ENCODE measurements at places on chromosomes 1 and 21.

GRCh38 chr1:3625151-3625907 lies 514 bp downstream of the TPRG1L start:
- DNase-seq: no peak

- no peak for DNase-seq
These were observed 68.1 kb downstream of the EDEM3 start for GRCh38 chr1:184686540-184686939.

- DNase-seq: no peak
These were observed 26.5 kb downstream of the LRRN2 start for GRCh38 chr1:204659056-204659455.

DNA sequence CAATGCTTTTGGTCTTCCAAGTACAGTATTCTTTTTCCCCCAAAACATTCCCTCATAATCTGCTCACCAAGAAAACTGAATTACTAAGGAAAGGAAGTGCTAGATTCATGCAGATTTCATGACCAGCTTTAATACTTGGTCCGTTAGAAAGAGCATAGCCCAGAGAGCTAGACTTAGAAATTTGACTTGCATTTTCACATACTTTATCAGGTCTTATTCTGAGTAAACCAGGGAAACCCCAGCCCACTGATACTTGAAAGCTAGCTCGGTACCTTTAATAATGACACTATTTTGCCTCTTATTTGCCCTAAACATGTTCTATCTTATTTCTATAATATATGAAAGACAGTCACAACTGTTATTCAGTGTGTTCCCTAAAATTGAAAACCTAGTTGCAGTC lies 204.5 kb downstream of the TTLL7 start:
- no peak for DNase-seq

- DNase-seq: no peak
These were observed 21.2 kb downstream of the S100A7 start for GRCh38 chr1:153439273-153439672.

DNA sequence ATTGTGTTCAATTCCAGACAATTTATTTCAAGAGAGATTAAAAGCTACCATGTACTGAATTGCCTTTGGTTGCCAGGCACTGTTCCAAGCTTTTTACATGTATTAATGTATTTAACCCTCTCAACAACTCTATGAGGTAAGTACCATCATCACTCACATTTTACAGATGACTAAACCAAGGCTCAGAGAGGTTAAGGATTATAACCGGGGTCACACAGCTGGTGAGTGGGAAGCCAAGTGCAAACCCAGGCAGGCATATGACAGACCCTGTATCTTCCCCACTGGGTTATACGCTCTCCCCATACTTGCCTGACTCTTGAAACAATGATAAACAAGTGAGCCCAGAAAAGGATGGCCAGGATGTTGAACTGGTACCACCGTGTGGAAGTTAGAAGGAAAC lies 16.5 kb downstream of the PLEKHA6 start:
- DNase-seq: no peak

- DNase-seq: no peak
These were observed 14.0 kb upstream of the CD247 start for GRCh38 chr1:167532375-167532774.

DNA sequence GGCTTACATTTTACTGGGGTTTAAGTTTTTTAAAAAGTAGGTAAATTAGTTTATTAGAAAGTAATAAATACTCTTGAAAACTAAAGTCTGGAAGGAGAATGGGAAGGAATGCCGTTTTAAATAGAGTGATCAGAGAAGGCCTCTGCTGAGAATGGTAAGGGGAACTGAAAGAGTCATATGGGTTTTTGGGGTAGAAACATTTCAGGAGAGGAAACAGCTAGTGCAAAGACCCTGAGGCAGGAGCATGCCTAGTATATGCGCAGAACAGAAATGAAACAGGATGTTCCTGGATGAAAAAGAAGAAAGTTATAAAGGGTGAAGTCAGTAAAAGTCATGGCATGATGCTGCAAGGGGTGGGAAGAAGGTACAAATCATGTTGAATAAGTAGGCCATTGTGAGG lies 38.9 kb downstream of the ZC3H11B start:
- no peak for DNase-seq

DNA sequence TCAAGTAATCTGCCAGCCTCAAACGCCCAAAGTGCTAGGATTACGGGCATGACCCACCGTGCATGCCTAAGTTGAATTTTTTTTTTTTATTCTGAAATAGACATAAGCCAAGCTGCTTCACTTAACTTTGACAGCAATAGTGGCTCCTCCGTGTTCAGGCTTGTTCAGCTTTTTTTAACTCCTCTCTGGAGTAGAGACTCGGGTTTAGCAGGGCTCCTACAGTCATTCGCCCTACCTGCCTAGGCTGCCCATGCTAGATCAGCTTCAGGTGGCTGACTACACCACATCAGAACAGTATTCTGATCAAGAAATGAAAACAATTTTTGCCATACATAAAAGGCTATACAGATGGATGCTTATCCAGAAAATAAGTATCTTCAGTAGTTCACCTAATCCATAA lies 14.7 kb downstream of the ARID4B start:
- no peak for DNase-seq

DNA sequence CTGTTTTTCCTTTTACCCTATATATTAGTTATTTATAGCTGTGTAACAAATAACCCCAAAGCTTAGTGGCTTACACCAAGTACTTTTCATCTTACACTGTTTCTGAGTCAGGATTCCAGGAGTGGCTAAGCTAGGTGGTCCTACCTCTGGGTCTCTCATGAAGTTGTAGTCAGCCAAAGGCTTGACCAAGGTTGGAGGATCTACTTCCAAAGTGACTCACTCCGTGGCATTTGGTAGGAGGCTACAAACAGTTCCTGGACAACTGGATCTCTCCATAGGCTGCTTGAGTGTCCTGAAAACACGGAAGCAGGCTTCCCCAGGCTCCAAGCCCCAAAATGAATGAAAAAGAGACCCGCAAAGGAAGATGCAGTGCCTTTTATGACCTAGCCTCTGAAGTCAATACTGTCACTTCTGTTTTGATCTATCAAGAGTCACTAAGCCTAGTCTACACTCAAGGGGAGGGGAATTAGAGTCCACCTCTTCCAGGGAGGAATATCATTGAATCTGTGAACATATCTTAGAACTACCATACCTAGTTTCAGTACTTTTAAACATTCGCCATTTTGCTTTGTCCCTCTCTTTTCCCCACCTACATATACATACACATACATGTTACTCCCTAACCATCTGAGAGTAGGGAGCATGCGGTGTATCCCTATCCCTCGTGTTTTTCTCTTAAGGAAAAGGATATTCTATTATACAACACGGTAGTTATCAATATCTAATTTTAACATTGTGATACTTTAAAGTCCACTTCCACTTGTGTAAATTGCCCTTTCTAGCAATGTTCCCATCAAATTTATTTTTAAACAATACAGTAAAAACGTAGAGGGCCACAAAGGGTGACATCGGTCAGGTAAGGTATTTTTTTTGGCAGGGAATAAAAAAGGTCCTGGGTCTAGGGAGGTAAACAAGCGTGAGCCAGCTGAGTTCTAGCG lies 67.2 kb downstream of the SLC35A3 start:
- no peak for DNase-seq

DNA sequence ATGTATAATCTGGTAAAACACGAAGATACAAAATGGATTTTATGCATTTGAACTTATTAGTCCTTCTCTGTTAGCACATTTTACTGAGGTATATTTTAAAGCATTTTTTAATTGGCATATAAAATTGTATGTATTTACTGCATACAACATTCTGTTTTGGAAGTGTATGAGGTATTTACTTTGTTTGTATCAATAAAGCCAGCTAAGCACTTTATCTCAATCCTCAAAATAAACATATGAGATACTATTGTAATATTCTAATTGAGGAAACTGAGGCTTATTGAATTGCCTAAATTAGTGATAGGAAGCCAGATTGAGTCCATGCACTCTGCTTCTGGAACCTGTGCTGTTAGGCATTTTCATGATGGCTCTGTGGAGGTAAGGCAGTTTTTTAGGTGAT lies 65.6 kb downstream of the MTR start:
- DNase-seq: no peak

DNA sequence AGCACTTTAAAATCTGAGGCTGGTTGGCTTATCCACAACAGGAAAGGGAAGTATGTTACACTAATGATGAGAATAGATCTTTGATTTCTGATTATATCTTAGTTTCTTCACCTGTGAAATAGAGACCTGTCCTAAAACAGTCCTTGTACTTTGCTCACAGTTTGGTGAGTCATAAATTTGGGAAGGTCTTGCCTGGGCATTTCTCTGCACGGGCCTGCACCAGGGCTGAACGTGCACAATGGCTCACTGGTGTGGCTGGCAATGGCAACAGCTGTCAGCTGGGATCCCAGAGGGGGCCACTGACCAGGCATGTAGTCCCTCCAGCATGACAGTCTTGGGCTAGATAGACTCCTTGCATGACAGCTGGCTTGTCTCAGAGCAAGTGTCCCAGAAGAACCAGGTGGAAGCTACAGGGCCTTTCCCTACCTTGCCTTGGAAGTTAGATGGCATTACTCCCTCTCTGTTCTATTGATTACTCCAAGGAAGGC lies 367.4 kb downstream of the DISC1 start:
- DNase-seq: no peak

- no peak for DNase-seq
These were observed 31.6 kb upstream of the PADI6 start for GRCh38 chr1:17340358-17340757.

GRCh38 chr1:19949016-19949415 lies 25.6 kb upstream of the PLA2G2E start:
- DNase-seq: no peak

- no peak for DNase-seq
These were observed 35.3 kb downstream of the TMEM50B start for GRCh38 chr21:33444499-33444898.

DNA sequence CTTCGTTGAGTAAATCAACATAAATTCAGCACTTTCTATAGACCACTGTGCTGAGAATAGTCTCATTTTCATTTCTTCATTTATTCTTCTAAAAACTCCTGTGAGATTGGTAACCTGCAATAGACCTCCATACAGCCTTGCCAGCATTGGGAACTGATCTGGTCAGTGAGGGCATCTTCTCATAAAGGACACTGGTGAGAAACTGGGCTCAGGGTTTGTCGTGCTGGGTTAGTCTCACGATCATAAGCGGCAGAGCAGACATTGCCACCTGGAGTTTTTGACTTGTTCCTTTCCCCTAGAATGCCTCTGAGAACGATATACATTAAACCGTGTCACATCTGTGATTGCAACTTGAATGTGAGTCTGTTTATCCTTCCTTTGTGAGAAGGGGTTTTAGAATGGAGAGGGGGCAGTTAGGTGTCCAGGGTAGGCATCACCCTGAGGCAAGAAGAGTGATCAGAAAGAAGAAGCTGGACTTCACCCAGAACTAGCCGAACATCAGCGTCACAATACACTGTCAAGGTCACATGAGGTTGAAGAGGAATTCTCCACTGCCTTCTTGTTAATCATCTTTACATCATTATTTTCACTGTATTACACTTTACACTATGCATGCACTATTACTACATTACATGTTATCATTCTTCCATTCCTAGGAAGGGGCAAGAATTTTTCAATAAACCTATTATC lies 1.4 kb upstream of the TTLL7 start:
- DNase-seq: no peak

DNA sequence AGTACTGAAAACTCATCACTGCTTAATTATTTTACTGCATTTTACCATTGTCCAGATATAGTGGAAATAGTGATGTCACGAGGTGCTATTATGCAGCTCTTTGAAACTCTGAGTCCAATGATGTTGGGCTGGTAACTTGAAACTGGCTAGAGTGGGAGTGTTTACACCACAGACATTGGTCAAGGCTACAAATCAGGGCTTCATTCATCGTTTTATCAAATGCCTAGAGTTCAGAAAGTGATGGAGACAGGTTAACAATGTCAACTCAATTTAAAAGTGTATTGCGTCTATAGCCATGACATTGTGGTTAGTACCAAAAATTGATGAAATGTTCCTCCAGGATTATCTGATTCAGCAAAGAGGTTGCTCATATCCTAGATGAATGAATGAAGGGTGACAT lies 12.7 kb downstream of the PADI1 start:
- DNase-seq: no peak

- no peak for DNase-seq
These were observed 60.9 kb downstream of the LHX4 start for GRCh38 chr1:180291004-180291403.
